ENCODE measurements at places on chromosomes 7 and 10.

- no peak for DNase-seq
Observed at GRCh38 chr10:122290334-122290733, 19.2 kb downstream of the BTBD16 start.

DNA sequence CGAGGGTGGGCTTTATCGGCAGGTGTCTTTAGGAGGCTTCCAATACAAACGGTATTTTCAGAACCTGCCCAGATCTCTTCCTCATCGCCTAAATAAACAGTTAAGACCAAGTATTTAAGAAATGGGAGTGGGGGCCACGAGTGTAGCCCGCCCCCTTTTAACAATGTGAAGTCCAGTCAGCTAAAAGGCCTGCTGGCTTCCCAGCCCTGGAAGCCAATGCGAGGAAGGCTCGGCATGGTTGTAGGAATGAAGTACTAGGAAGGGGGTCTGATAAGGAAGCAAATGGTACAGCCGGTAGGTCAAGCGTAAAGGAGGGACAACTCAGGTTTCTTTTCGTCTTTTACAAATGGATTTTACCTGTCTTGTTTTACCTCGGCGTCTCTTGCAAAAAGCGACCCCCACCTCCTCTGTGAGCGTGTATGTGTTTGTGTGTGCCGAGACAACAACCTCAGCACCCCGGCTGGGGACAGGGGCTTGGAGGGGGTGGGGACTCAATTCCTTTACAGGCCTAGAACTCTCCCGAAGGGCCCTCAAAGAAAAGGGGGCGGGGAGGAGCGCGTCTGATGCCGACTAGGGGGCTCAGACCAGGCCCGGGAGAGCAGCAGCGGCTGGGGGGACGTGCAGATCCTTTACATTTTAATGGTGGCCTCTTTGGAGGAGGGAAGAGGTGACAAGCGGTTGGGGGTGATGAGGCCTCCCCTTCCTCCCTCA is 147.6 kb downstream of the GPR85 start:
- DNase-seq: no peak

- DNase-seq: peak; percentile 89
Observed at GRCh38 chr10:73874267-73875138, at the start of gene CAMK2G. Gene CAMK2G (minus strand): TSS chr10:73874555. CDS start chr10:73874461, 94 bp downstream.

DNA sequence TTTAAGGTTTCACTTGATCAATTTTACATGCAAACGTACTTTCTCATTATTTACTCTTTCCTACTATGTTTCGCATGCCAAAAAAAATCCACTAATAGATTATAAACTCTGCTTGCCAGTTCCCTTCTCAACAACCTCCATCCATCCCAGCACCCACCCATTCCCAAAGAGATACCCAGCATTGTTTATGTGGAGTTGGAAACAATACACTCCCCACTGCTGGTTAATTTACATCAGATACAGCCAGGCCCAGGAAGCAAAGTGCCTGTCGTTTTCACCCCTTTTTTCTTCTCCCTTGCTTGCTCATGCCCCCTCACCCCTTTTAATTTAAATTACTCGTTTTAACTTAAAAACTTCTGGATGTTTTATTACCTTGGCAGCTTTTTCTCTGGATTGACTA is 59.9 kb downstream of the HIBADH start:
- no peak for DNase-seq

DNA sequence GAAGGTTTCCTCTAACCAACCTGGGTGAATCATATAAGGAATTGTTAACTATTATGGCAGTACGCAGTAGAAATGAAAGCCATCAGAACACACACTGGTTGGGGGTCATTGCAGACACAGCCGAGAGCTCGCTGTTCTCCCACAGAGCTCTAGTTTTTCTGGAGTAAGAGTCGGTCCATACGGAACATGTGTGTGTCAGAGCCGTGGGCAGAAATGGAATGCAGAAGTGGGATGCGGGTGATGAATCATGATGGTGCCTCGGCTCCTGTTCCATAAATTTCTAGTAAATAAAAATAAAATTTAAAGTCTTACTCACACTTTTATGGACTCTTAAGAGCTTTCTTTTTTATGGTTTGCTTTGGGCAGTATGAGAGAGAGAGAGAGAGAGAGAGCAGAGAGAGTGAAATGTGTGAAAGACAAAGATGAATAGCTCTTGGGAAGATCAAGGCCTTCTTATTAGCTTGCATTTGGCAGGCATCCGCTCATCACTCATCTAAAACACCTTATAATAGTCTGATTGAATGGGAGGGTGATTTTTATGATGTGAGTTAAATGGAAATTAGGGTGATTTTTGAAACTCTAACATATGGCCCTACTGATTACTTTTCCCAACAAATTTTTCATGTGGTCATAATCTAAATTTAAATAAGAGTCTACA is 98.8 kb upstream of the PFKP start:
- no peak for DNase-seq

DNA sequence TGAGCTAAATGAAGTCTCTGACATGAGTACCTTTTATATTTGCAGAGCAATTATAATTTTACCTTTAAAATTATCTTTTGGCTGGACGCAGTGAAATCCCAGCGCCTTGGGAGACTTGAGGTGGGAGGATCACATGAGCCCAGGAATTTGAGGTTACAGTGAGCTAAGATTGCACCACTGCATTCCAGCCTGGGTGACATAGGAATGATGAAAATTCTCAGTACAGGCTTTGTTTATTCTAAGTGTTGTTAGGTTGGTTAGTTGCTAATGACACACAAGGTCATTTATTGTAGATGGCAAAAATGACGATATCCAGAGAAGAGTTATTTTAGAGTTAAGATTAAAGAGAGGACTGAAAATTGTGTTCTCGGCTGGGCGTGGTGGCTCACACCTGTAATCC is 87.6 kb downstream of the XRCC2 start:
- DNase-seq: no peak

DNA sequence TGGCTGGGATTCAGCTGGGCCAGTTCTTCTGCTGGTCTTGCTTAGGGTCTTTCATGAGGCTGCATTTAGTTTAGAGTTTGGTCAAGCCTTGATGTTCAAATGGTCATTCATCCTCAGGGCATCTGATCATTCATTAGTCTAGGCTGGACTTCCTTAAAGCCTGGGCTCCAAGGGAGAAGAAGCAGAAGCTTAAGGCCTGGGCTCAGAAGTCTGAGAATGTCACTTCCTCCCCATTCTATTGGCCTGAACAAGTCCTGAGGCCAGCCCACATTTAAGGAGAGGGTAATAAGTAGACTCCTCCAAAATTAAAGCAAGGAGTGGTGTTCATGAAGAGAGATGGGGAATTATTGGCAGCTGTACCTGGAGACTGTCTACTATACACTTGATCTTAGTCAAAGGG is 193.2 kb upstream of the HABP2 start:
- no peak for DNase-seq

DNA sequence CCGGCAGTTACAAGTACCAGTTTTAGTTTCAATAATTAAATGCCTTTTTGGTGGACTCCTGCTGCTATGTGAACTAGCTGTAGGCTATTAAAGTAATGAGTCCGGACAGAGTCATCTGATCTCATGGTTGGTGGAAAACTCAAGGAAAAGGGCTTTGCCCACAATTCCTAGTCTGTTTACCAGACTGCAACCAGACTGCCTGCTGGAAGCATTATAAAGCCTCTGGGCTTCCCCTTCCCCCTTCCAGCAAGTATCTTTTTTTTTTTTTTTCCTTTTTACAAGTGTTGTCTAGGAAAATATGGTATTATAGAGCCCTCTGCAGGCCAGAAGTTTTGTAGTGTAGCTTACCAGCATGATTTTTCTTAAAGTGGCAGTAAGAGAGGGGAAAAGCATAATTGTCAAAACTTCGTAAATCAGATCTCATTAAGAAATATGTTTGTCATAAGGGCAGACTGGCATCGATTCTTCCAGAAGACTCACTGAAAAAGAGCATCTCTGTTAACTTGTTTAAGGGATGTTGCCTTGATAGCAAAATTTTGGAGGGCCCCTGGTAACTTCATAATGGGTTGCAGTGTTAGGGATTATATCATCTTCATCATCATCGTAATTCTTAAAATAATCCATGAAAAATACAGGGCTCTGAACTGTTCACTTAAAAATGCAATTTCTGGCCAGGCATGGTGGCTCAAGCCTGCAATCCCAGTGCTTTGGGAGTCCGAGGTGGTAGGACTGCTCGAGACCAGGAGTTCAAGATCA is 181.3 kb downstream of the TAX1BP1 start:
- DNase-seq: no peak

GRCh38 chr7:41189866-41190265 is 513.0 kb downstream of the INHBA start:
- no peak for DNase-seq

DNA sequence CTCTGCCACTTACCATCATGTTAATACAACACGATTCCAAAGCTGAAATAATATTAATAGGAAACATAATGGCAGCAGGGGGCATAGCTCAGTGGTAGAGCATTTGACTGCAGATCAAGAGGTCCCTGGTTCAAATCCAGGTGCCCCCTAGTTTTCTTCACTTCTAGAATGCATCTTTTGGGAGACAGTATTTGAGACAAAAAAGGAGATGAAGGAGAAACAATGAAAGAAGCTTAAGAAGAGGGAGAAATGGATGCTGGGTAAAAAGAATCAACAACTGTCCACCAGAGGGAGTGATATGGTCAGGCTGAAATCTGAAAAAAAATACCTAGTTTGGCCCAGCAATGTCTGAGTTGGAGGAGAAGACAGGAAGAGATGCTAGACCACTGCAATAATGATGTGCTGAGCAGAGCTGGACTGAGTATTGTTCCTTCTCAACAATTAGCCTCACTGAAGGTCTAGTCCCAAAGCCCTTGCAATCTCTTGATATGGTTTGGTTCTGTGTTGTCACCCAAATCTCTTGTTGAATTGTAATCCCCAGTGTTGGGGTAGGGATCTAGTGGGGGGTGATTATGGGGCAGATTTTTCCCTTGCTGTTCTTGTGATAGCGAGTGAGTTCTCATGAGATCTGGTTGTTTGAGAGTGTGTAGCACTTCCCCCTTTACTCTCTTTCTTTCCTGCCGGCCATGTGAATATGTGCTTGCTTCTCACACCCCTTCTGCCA is 48.3 kb downstream of the ZNF783 start:
- DNase-seq: no peak

All from left forelimb (tissue), 1 donor.